Bronchial smooth muscle cell (primary cell): ENCODE measurements at places on chromosomes 4 and X. TPM values are rescaled to one million over a fixed set of nuclear protein-coding genes. Genes with fewer than 3 reads are reported as not detected.

Gene USO1
- 58.1 and 100 TPM in 2 replicates for total RNA-seq

Gene SULT1E1
- total RNA-seq: 0.16 TPM in 1 of 2 replicates, not detected in the other

Gene GPR143
- total RNA-seq: not detected in 2 replicates

Gene MBNL3
- total RNA-seq: 1.4 and 1.9 TPM in 2 replicates
